SIG-M5 (cell line): ENCODE measurements at places on chromosomes 7 and 10.

GRCh38 chr7:30645661-30646060, 36.6 kb downstream of the CRHR2 start:
- DNase-seq = no peak

- no peak for DNase-seq
These were observed 46.8 kb downstream of the ASB13 start for GRCh38 chr10:5619362-5620211.

DNA sequence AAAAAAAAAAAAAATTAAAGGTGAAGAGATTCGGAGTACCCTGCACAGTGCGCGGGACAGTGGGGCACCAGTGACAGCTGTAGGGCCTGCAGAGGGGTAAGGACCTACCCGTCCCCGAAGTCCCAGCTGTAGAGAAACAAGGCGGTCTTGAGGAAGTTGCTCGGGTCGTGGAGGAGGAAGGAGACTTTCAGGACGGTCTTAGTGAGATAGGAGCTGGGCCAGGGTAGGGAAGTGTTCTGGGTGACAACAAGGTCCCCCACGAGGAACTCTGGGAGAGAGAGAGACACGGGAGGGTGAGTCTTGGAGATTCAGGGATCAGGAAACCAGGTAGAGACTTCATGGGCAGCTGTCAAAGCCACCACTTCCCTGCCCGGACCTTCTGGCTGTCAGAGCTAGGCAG, 9.7 kb downstream of the TMEM130 start:
- DNase-seq = no peak

DNA sequence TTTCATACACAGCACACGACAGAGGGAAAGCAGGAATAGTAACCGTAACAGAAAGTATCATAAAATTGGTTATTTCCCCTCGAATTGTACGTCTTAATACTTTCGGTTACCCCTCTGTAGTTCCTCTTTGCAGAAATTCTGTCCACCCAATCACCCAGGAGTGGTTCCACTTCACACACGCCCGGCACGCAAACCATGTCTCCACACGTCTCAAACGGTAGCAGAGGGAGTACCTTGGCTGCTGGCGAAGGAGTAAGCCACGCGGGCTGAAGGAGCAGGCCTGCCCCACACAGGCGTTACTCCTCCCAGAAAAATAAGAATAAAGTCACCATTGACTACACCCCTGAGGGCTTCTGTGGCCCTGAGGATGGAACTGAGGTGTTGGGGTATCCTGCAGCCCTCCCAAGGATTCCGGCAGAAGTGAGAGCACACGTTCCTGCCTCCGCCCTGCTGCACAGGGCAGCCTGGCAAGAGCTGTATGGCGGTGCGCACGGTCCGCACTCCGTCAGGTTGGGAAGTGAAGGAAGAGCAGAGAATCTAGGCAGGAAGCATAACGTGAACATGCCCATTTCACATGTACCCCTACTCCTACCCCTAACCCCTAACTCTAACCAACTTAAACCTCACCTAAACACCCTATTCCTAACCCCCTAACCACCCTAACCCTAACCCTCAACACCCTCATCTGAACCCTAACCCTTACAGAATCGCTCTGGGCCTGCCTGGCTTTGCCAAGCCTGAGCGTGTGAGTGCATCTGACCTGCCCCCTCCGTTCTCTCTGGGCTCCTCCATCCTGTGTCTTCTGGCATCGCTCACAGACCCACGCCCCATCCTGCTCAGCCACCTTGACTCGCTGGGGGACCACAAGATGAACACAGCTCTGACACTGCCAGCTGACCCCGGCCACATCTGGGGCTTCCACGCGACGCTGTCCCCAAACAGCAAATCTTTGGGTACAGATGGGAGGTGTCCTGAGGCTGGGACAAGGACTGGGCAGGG, 18.2 kb downstream of the GPR146 start:
- DNase-seq = no peak

DNA sequence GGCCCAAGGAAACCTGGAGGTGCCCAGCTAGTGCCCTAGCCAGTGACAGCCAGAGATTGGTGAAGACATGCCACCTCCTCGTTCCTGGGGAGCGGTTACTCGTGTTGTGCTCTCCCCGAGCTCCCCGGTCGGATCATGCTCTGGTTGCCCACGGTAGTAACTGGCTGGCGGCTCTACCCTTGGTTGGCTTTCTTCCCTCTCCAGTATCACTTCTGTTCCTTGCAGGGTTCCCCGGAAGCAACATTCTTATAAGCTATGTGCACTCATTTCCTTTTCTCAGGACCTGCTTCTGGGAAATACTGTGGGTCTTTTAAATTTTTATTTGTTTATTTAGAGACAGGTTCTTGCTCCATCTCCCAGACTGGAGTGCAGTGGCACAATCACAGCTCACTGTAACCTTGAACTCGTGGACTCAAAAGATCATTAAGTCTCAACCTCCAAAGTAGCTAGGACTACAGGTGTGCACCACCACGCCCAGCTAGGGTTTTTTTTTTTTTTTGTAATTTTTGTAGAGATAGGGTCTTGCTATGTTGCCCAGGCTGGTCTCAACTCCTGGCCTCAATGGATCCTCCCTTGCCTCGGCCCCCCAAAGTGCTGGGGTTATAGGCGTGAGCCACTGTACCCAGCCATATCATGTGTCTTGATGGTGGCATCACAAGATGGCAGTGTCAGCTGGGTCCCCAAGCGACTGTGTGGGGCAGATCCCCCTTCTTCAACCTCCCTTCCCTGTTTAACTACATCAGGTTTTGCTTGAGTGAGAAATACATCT, 6.9 kb upstream of the CALHM1 start:
- DNase-seq = no peak

- no peak for DNase-seq
These were observed 30.7 kb upstream of the ANTXRL start for GRCh38 chr10:46255801-46256747.
